Kidney epithelial cell (primary cell): ENCODE measurements at places on chromosomes 4 and X. TPM values are rescaled to one million over a fixed set of nuclear protein-coding genes. Genes with fewer than 3 reads are reported as not detected.

STPG2 gene
- total RNA-seq = 0.07 TPM in 1 of 2 replicates, not detected in the other

FAM9C gene
- not detected in 2 replicates for total RNA-seq

USP27X gene
- total RNA-seq = 3.1 and 3.4 TPM in 2 replicates

BCLAF3 gene
- total RNA-seq = 4.5 and 6.0 TPM in 2 replicates

STATH gene
- total RNA-seq = not detected in 2 replicates
